ENCODE measurements at places on chromosomes 1 and 21.

DNA sequence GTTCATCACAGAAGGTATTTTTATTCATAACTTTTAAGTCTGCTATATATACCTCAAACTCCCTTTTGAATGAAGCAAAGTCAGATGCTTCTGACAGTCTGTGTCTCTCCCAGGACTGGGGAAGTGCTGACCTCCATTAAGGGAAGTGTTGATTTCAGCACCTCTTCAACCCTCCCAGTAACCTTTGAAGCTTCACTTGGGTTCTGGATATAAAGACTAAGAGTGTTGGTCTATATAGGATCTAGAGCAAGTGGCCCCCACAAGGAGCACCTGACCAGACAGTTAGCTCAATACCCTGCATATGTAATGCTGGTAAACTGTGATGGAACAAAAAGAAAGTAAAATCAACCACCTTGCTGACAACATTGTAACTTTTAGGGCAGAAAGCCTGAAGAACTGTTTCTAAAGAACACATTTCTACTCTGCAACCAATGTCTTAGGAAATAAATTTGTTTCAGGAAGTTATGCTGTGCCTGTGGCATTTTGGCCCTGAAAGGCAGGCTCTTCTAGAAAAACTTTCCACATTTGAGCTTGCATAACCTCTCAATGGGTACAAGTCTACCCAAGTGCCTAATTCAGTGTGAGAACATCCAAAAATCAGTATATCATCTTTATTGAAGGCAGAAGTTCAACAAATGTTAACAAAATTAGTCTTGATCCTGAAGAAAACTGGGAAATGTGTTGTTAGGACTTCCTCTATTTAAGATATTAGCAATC is 865 bp upstream of the PTPN22 start:
- peak; percentile 32 for DNase-seq

DNA sequence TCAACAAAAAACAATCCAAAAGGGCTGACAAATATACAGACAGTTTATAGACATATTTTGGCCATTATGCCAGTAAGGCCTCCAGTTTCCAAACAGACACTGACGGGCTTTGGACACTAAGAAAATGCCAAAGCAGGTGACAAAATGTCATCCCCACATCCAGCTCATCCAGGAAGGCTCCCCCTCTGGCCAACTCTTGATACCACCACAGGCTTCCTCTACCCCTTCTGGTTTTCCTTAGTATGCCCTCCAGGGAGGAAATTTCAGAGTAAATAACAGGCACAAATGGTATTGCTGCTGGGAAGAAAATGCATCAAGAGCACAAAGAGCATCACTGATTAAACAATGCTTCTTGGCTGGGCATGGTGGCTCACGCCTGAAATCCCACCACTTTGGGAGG is 225.3 kb downstream of the VAV3 start:
- DNase-seq = no peak

DNA sequence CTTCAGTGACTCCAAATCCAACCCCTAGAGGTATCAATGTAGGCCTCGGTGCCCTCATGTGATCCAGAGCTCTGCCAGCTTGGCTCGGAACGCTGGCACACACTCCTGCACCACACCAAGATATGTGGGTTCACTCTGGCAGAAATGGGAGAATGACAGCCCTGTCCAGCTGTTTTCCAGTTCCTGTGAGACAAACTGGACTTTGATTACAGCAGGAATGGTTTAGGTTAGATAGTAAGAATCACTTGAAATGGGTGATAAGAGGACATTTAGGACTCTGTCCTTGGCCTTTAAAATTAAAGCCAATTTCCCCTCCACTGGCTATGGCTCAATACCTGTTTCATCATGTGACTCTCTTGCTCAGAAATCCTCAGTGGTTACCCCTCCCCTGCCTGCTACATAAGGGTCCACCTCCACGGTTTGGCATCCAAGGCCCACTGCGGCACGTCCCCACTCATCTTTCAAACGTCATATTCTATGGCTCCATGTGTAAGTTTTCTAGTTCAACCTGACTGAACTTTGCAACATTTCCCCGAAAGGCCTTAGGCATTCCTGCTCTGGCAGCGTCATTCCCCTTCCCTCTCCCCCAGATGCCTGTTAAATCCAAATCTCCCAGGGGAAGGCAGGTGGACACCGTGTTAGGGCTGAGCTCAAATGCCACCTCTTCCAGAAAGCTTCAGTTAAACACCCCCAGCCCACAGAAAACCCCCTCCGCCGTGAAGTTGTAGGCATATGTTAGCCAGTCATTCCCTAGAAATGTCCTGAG is 44.7 kb downstream of the PLEKHA6 start:
- no peak for DNase-seq

GRCh38 chr1:94235189-94236012 is 2.0 kb downstream of the ARHGAP29 start:
- no peak for DNase-seq

DNA sequence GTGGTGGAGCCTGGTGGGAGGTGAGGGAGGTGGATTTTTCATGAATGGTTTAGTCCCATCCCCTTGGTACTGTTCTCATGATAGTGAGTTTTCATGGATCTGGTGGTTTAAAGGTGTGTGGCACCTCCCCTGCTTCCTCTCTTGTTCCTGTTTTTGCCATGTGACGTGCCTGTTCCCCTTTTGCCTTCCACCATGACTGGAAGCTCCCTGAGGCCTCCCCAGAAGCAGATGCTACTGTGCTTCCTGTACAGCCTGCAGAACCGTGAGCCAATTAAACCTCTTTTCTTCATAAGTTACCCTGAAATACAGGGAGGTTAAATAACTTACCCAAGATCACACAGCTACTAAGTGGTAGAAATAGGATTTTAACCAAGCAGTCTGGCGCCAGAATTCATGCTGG is 4.3 kb upstream of the HEYL start:
- DNase-seq = no peak

- no peak for DNase-seq
Observed at GRCh38 chr1:87274851-87275250, 53.8 kb upstream of the LMO4 start.

DNA sequence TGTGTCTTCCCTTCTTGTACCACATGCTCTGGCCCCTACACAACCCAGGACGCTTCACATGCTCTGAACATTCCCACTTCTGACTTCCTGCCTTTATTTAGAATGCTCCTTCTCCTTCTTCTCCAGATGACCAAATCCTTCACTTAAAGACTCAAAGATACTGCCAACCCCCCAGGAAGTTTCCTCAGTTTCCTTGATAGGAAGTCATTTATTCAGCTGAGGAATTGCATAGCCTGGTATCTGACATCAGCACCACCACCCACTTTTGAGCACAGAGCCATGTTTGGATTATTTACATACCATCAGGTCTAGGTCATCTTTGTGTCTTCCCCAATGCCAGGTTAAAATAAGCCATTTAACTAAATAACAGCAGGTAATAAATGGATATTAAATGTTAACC is 42.4 kb downstream of the GFI1 start:
- no peak for DNase-seq

- DNase-seq = no peak
Observed at GRCh38 chr1:3542676-3543075, 68.6 kb downstream of the MEGF6 start.

- no peak for DNase-seq
Observed at GRCh38 chr1:243942196-243943150, 92.4 kb upstream of the AKT3 start.

- DNase-seq = no peak
Observed at GRCh38 chr1:40266786-40267535, 8.9 kb downstream of the ZMPSTE24 start.

DNA sequence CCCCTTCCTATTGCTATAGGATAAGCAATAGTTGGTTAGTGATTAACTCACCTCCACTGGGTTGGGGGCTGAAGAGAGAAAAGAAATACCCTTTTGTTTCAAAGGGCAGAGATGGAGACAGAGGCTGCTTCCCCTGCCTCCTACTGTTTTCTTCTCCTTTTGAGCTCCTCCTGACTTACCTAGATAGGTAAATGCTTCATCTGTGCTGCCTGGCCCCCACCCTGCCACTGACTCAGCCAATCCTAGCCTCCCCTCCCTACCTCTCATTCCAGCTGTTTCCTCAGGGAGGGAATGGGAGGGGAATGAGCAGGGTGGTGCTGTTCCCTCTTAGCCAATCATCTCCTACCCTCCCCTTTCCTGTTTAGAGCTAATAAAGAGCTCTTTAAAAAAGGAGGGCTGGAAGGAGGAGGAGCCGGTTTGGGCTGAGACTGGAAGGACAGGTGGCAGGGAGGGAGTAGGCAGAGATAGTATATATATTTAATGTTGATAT is at the start of gene C1orf116:
TSS of gene C1orf116 (minus strand) at position 229 of the 490 bp plus-strand sequence. CDS start 5,158 bp downstream, outside the sequence.
- no peak for DNase-seq

GRCh38 chr1:200624679-200625335 is 4.3 kb upstream of the KIF14 start:
- DNase-seq = no peak

DNA sequence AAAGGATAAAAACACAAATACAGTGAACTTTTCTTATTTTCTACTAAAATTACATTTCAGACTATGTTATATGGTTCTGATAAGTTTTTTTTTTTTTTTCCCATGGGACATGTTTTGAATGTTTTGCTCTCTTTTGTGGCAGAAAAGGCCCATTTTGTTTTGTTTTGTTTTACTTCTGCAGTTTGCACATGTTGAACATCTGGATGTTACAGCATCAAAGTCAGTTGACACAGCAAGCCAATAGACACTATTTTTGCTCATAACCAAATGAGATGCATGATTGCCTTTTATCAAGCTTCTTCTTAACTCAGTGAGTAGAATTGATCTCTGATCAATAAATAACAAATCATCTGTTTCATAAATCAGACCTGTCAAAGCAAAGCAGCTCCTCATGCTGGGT is 904.2 kb downstream of the ADGRL2 start:
- no peak for DNase-seq

DNA sequence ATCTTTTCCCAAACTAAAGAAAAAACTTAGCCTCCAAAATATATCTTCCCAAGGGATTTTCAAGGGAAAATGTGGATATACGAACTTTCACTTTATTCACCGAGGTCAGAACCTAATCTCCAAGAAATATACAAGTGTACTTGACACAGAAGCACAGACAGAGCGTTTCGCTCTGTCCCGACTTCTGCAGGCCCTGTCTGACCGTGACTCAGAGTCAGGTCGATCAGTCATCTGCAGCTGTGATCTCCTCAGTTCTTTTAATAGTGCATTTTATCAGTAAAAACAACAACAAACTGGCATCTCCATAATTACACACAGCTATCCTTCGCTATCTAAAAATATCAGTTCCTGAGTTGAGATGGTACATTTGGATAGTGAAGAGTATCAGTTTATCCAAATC is 226.6 kb downstream of the TM2D1 start:
- no peak for DNase-seq

DNA sequence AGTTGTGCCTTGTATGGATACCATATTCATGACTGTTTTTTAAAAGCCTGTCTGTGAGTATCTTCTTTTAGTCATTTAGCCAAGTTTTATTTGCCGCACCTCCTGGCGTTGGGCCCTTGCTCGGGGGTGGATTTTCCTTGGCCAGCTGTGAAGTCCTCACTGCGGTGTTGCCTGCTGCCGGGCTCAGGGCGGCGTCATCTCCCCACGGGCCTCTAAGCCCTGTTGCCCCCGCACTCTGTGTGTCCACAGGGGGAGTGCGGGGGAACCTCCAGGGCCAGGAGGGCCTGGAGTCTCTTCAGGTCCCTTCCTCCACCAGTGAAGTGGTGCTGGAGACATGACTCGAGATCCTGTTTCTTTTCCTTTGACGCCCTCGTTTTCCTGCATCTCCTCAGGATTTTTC is 65.8 kb upstream of the DIP2A start:
- DNase-seq = no peak

DNA sequence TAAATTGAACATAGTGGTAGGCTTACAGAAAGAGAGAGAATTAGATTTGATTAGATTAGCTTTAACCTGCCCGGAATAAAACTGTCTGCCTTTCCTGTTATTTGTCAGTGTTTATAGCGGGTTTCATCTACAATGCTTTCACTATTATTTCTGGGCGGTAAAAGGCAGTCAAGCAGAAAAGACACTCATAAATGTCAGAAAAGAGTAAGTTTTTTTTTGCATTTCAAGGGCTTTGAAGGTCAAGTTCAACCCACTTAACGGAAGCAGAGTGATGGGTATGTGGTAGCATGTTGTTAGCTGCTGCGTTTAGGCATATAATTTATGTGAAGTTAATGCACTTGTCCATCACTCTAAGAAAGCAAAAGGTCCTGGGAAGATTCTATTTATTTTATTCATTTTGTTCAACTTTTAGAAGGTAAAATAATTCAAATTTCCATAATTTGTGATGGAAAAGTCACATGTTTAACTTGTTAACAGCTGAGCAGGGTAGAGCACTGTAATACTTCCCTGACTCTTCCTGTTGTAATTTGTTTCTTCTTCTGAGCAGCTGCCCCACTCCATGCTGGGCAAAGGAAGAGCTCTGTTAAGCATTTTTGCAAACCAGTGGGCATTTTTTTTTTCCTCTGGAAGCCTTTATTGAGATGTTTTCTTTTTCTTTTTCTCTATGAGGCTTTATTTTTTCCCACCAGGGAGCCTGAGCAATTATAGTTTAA is 220.1 kb downstream of the ST6GALNAC3 start:
- no peak for DNase-seq

GRCh38 chr1:182301026-182301436 is 90.6 kb downstream of the GLUL start:
- DNase-seq = peak; percentile 24

GRCh38 chr1:94856868-94857267 is 36.7 kb downstream of the SLC44A3 start:
- no peak for DNase-seq

GRCh38 chr1:159207774-159208173 is 3.1 kb downstream of the ACKR1 start:
- DNase-seq = no peak

- no peak for DNase-seq
Observed at GRCh38 chr1:92901699-92902405, 59.4 kb downstream of the DIPK1A start.

DNA sequence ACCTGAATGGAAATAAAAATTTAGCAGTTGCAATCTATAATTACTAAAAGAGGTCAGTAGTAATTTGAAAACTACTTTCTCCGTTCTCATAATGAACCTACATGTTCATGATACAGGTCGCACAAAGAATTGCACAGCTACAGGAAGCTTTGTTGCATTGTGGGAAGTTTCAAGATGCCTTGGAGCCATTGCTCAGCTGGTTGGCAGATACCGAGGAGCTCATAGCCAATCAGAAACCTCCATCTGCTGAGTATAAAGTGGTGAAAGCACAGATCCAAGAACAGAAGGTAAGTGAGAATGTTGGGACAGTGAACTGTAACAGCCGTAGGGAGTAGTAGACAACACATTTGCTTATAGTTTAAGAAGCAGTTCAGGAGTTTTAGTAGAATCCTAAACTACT is 68.8 kb upstream of the BMP8A start:
- DNase-seq = no peak

- DNase-seq = no peak
Observed at GRCh38 chr1:93864175-93864574, 14.8 kb downstream of the DNTTIP2 start.

- no peak for DNase-seq
Observed at GRCh38 chr1:52127181-52128180, 14.4 kb upstream of the ZFYVE9 start.

- no peak for DNase-seq
Observed at GRCh38 chr1:170596701-170597100, 64.7 kb downstream of the GORAB start.

- no peak for DNase-seq
Observed at GRCh38 chr21:34770576-34770975, 101.8 kb downstream of the CLIC6 start.

GRCh38 chr1:203202431-203203245 is 16.1 kb upstream of the CHI3L1 start:
- DNase-seq = no peak
